ENCODE measurements at places on chromosomes 3 and 15.

DNA sequence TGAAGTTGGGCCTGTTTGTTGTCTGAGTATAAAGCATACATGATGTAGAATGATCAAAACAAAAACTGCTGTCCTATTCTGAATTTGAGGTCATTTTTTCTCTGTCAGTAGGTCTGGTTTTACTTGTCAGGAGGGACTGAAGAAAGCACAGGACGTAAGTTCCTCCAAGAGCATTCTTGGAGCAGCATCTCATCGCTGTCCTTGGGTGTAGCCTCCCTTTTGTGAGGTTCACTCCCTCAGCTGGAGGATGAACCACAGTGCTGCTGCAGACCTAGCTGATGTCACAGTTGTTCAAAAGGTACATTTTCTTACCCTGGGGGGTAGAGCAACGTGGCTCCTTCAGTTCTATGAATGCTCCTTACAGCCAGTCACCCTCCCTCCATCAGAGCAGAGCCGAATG, 490.0 kb upstream of the TBL1XR1 start:
- DNase-seq: no peak

GRCh38 chr3:170290194-170290593, 67.3 kb upstream of the SKIL start:
- no peak for DNase-seq

- no peak for DNase-seq
Measured at GRCh38 chr3:45932112-45932511, 11.2 kb upstream of the CXCR6 start.

DNA sequence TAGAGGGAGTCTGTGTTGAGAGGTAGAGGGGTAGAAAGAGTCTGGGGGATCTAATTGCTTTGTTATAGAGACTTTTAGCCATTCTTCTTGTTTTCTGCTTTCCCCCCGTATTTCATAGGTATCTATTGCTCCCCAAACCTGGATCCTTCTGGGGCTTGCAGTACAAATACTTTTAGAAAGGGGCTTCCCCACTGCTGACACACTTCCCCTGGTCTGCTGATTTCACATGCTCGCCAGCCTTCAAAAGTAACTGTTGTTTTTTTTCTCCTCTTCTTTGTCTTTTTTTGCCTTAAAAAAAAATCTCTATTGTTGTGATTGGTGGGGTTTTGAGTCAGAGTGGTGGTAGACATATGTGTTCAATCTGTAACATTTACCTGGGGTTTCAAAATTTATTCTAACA, 300.6 kb upstream of the AZI2 start:
- no peak for DNase-seq

DNA sequence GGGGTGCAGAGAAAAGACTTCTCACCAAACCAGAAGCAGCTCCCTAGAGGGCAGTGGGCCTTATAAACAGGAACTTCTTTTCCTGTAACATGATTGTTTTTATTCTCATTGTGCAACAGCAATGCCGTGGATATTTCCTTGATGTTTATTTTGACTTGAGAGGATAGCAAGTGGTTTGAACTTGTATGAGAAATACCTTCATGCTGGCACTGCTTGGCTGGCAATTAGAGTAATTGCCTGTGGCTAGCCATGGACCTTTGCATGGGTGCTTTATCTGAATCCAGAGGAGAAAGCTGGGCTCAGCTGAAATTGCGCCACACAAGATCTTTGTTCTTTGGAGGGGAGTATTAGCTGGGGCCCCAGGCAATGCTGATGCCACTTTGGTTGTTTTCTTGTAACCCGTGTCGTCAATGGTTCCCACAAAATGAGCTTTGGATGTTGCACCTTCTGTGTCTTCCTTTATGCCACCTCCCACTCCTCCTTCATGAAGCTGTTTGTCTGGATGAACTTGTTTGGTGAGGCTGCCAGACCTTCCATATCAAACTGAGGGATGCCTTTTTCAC, 37.9 kb downstream of the CMTM8 start:
- no peak for DNase-seq

DNA sequence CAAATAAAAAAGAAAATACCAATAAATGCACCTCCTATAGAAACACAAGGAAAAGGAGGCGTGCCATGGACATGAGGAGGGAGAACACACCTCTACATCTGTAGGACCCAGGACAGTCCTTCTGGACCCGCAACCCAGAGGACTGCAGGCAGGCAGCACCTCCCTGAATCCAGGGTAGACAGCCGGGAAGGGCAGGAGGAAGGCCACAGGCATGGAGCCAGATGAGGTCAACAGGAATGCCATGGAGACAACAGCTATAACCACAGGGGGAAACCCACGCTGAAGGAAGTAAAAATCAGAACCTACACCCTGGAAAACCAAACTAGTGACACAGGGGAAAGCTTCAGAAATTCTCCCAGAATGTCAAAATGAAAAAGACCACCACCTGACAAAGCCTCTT, 248.8 kb upstream of the NSMCE3 start:
- DNase-seq: no peak

DNA sequence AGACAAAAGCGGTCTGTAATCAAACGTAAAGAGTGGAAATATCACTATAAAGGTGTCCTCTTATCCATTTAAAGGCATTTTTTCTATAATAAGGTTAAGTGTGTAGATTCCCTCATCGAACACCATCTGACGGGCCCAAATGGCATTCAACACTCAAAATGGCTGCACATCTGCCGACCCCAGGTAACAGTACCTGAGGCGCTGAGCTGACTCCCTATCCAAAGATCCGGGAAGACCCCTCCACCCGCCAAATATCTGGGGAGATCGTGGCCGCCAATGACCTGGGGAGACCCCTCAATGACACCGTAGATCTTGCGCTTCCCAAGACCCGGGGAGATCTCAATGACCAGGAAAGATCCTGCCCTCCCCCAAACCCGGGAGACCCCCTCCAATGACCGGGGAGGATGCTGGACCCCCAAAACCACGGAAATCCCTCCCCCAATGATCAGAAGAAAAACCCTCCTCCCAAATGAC, 476 bp downstream of the IP6K2 start:
- no peak for DNase-seq

GRCh38 chr3:44108481-44108880, 133.2 kb upstream of the TOPAZ1 start:
- no peak for DNase-seq

DNA sequence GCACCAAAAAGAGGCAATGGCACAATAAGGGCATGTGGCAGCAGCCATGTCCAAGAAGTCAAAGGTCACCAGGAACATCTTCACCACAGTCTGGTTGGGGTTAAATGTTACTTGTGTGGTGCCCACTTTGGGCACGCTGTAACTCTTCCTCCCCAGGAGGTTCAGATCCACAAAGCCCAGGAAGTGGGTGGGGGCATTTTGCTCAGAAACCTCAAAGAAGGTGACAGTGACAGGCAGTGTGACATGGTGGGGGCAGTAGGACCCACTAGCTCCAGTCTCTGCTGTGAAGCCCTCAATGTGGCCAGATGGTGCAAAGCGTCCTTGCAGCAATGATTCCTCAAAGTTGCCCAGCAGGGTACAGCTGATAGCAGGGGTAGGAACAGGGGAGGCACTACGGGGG, 5.8 kb downstream of the ZNF80 start:
- no peak for DNase-seq

GRCh38 chr15:70853973-70854665, at the start of gene LARP6:
Gene LARP6, minus strand, starts transcription at chr15:70854157. Its CDS starts 69 bp downstream, at chr15:70854088.
- no peak for DNase-seq

GRCh38 chr3:149313542-149313941, 19.9 kb downstream of the TM4SF18 start:
- DNase-seq: no peak

DNA sequence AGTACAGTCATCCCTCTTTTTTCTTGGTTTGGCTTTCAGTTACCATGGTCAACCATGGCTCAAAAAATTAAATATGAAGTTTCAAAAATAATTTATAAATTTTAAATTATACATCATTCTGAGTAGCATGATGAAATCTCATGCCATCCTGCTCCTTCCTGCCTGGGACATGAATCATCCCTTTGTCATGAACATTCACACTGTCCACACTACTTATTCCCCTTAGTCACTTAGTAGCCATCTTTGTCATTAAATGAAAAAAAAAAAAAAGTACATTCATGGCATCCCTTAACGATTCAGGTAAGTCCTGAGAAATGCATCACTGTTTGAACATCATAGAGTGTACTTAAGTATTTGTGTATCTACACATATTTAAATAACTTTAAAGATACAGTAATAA, 1046.3 kb downstream of the ROBO2 start:
- DNase-seq: no peak

DNA sequence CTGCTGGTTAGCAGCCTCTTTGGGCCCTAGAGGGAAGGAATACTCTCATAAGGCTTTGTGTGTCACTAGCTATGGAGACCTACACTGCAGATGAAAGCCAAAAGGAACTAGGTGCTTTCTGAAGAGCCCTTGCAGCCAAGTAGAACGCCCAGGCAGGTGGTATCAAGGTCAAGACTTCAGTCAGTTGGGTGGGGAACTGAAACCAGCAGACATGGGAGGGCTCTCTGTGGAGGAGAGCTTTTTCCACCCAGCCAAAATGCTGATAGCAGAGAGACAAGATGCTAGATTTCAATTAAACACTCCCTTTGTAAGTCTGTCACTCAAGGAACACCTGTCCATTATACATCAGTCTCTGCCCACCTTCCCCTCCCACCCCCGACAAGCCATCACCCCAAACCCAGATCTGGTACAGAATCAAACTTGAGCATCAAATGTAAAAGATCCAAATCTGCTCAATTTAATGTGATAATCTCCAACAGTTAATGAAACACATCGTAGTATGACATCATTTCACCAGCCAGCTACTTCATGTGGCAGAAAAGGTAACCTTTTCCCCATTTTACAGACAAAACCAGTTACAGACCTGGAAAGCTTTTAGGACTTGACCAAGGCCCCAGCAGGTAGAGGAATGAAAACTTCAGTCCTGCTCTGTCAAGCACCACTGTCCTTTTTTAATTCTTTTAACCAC, 14.6 kb downstream of the MRPS25 start:
- DNase-seq: no peak

- no peak for DNase-seq
Measured at GRCh38 chr15:82950295-82950694, 2.2 kb downstream of the HOMER2 start.

DNA sequence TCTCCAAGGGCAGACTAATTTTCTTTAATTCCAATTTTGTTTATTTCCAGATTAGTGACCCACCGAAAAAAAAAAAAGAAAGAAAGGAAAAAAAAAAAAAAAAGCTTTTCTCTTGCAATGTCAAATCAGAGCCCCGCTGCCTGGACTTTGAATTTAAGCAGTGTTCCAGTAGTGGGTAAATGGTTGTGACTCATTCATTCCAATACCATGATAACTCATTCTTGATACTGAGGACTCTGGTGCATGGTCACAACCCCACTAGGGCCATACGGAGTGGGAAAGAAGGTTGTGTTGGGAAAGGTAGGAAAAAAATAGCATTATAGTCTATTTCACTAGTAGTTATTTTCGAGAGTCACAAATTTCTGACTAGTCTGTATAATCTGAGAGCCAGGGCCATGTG, 59.1 kb upstream of the COL8A1 start:
- no peak for DNase-seq

DNA sequence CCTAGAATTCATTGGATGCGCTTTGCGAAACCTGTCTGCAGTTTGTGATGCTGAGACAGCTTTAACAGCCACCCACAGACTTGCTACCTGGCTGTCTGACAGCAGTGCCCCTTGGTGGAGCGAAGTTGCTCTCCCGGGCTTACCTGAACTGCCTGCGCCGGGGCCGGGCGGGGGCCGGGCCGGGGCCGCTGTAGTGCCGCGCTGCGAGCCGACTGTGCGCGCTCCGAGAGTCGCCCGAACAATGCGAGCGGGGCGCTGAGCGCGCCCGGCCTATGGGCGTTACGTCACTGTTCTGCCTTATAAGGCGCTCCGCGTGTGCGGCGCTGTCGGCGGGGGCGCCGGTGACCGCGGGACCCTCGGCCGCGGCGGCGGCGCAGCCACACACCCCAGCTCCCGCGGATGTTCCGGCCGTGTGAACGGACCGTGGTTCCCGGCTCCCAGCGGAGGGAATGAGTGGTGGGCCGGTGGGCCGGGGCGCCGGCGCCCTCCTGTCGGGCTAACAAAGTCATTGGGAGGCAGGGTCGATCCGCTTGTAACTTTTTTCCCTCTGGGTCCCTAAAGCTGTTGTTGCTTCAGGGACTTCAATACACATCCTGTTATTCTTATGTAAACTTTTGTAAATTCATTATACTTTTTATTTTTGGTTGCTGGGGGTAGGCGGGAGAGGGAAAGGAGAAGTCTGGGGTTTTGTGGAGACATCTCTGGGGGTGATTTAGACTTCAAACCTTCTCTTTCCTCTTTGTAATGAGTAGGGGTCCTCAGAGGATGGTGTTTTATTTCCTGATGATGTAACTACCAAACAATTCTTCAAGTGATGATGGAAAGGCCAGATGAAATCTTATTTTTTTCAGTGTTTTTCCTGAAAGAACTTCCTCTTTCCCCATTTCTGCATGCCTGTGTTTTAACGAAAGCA, 58.5 kb downstream of the CMSS1 start:
- no peak for DNase-seq

GRCh38 chr3:155673421-155673820, 71.5 kb downstream of the PLCH1 start:
- no peak for DNase-seq

GRCh38 chr3:29186982-29187725, 93.7 kb upstream of the RBMS3 start:
- no peak for DNase-seq

DNA sequence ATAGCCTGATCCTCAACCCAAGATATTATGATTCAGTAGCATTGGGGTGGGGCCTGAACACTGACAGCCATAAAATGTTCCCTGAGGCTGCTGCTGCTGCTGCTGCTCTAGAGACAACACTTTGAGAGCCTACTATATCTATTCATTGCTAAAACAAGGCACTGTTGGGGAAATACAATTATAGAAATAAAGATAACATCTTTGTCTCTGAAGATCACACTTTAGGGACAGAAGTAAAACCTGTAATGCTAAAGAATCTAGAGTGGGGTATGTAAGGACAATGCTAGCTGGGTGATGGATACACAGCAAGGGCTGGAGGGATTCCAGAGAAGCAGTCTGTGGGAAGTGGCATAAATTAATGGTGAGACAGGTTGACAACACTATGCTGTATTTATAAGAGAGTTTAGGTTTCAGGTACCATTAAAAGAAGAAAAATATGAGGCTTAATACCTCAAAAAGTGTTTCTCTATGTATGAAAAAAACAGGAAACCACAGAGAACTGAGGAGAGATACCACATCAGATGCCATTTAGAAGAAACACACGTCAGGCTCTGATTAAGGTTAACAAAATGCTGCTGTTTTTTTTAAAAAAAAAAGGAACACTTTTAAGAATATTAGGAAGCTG, 115.9 kb downstream of the CBLB start:
- no peak for DNase-seq

DNA sequence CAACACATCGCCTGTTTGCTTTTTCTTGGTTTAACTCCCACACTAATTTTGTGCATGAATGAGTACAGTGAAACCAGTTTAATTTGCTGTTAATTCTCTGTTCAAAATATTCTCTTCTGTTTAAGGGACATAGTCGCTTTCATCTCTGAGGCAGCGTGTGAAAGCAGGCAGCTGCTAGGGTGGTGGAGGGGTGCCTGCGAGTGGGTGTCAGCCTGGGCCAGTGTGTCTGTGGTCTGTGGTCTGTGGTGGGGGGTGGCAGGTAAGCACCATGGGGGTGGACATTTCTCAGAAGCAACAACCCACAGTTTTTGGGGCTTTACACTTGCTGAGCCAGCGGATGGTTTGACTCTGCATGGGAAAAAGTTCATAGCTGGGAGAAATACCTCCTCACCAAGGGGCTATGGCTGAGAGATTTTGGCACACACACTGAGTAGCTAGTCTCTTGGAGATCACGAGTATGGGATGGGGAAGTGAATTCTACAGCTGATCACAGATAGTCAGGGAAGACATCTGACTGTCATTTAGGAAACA, 109.2 kb downstream of the EPHB1 start:
- no peak for DNase-seq

- no peak for DNase-seq
Measured at GRCh38 chr3:112629425-112629824, 11.5 kb downstream of the CCDC80 start.
